ENCODE measurements at places on chromosomes 5 and 9. TPM values are rescaled to one million over a fixed set of nuclear protein-coding genes. Genes with fewer than 3 reads are reported as not detected.
A peak's percentile ranks its signal among the peaks of the same experiment; 100 is the strongest.

The SLC46A2 gene
- not detected for polyA plus RNA-seq

GRCh38 chr9:121707477-121708424 is 56.3 kb downstream of the DAB2IP start:
- no peaks in the 10 kb centered on the region for H3K27me3 ChIP-seq
- H3K36me3 ChIP-seq, result no peaks in the 10 kb centered on the region
- H3K27ac ChIP-seq, result no peak overlapping the region
- H3K4me1 ChIP-seq, result peaks cover 54% of the 10 kb centered on the region
- H3K4me3 ChIP-seq, result no peak overlapping the region

- DNase-seq, result no peak
- H3K36me3 ChIP-seq, result no peaks in the 10 kb centered on the region
- H3K4me1 ChIP-seq, result peaks cover 13% of the 10 kb centered on the region
- H3K27ac ChIP-seq, result no peak overlapping the region
- no peak overlapping the region for H3K4me3 ChIP-seq
Observed at GRCh38 chr5:141003791-141004611, 37.7 kb downstream of the PCDHAC2 start.

DNA sequence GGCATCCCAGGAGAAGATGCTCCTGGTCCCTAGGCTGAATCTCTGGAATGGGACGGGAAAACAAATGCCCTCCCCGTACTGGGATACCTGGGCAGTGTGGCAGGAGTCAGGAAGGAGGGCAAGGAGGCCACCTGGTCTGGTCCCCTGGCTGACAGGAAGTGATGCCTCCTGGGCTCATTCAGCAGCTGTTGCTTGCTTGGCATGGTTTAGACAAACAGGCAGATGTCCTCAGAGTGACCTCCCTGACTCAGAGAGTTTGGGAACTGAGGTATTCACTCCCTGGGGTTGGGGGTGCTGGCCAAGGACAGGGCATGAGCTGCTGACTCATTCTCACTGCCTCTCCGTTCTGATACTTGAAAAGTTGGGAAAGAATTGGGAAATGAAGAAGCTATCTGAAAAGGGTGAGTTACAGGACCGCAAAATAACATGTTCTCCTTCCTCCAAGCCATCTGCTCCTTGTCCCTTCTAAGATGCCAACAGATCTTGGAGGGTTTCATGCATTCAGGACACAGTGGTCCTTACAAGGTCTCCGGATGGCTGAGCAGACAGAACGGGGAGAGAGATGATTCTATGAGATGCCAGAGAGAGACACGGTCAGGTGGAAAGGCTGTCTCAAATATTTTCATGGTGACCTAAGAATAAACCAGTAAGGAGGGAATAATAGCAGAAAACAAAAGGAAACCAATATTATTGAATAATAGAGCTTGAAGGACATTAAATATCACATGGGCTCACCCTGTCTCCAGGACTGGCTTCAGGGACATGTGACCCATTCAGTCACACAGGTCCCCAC is 534.5 kb downstream of the BNC2 start:
- no peak overlapping the region for H3K4me3 ChIP-seq
- DNase-seq, result peak; percentile 93
- H3K4me1 ChIP-seq, result no peaks in the 10 kb centered on the region
- no peaks in the 10 kb centered on the region for H3K27me3 ChIP-seq

DNA sequence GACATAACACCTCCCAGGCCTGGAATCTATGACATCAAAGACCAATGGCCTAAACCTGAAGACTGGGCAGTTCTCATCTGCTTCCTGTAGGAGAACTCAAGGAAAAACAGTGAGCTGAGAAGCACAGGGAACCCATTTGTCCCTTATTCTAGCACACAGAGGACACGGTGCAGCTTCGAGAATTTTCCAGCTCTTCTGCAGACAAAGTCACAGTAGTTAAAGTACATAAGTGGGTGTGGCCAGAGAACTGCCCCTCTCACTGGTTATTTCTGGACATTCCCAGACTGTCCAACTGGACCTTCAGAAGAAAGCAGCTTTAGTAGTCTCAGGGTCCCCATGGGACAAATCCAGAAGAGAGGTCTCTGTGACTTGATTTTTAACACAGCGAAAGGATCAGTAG is 114.6 kb downstream of the KLHL3 start:
- no peak for DNase-seq
- H3K27ac ChIP-seq, result no peak overlapping the region

The PCA3 gene
- polyA plus RNA-seq, result 0.60 TPM

GRCh38 chr5:126863402-126863801 is 86.5 kb downstream of the LMNB1 start:
- no peak overlapping the region for H3K27ac ChIP-seq
- H3K27me3 ChIP-seq, result no peaks in the 10 kb centered on the region
- no peak for DNase-seq
- H3K4me1 ChIP-seq, result no peaks in the 10 kb centered on the region
- no peak overlapping the region for H3K4me3 ChIP-seq

The ERAP2 gene
- polyA plus RNA-seq, result 0.60 TPM

GRCh38 chr5:38555354-38556087 is 925 bp downstream of the LIFR start:
- no peaks in the 10 kb centered on the region for H3K27me3 ChIP-seq
- no peaks in the 10 kb centered on the region for H3K36me3 ChIP-seq
- DNase-seq, result no peak
- no peaks in the 10 kb centered on the region for H3K4me1 ChIP-seq

GRCh38 chr5:116738239-116738614 is 163.6 kb upstream of the SEMA6A start:
- no peaks in the 10 kb centered on the region for H3K27me3 ChIP-seq
- H3K36me3 ChIP-seq, result no peaks in the 10 kb centered on the region
- no peak overlapping the region for H3K27ac ChIP-seq

The TRIM32 gene
- polyA plus RNA-seq, result 5.5 TPM

- no peaks in the 10 kb centered on the region for H3K27me3 ChIP-seq
- no peak overlapping the region for H3K4me3 ChIP-seq
- DNase-seq, result no peak
- H3K27ac ChIP-seq, result no peak overlapping the region
- no peaks in the 10 kb centered on the region for H3K36me3 ChIP-seq
Observed at GRCh38 chr5:173795601-173796000, 92.5 kb upstream of the CPEB4 start.

The CXCL14 gene
- 56.7 TPM for polyA plus RNA-seq

The SLC4A9 gene
- polyA plus RNA-seq, result not detected

DNA sequence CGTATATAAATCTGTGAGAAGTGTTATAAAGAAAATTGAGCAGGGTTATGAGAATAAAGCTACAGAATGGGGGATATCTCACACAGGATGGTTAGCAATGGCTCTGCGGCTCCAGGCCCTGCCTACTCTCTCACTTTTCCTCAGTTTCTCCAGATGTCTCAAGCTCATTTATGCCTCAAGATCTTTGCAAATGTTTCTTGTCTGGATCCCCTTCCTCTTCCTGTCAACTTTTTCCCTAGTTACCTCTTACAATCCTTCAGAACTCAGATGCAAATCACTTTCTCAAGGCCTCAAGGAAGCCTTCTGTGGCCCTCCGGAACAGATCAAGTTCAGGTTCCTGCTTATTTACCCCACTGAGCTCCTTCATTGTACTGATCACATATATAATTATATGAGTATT is 386.4 kb downstream of the RAB3C start:
- no peak overlapping the region for H3K27ac ChIP-seq
- H3K4me3 ChIP-seq, result no peak overlapping the region
- H3K4me1 ChIP-seq, result peaks cover 8% of the 10 kb centered on the region
- DNase-seq, result no peak

The GRXCR2 gene
- polyA plus RNA-seq, result not detected

GRCh38 chr9:81182431-81182830 is 506.9 kb downstream of the TLE1 start:
- no peaks in the 10 kb centered on the region for H3K36me3 ChIP-seq
- H3K27me3 ChIP-seq, result no peaks in the 10 kb centered on the region

GRCh38 chr5:6705088-6705487 is 8.1 kb upstream of the TENT4A start:
- peak overlapping the region; percentile 84 for H3K27ac ChIP-seq
- peaks cover 28% of the 10 kb centered on the region for H3K4me1 ChIP-seq
- no peaks in the 10 kb centered on the region for H3K27me3 ChIP-seq
- no peaks in the 10 kb centered on the region for H3K36me3 ChIP-seq
- H3K4me3 ChIP-seq, result no peak overlapping the region

- H3K27ac ChIP-seq, result no peak overlapping the region
- H3K4me1 ChIP-seq, result no peaks in the 10 kb centered on the region
- H3K4me3 ChIP-seq, result no peak overlapping the region
- H3K36me3 ChIP-seq, result no peaks in the 10 kb centered on the region
- DNase-seq, result no peak
Observed at GRCh38 chr5:116632890-116633289, 58.3 kb upstream of the SEMA6A start.

- H3K27me3 ChIP-seq, result no peaks in the 10 kb centered on the region
- no peaks in the 10 kb centered on the region for H3K4me1 ChIP-seq
- H3K36me3 ChIP-seq, result no peaks in the 10 kb centered on the region
Observed at GRCh38 chr5:134255418-134256150, 29.7 kb upstream of the PPP2CA start.

DNA sequence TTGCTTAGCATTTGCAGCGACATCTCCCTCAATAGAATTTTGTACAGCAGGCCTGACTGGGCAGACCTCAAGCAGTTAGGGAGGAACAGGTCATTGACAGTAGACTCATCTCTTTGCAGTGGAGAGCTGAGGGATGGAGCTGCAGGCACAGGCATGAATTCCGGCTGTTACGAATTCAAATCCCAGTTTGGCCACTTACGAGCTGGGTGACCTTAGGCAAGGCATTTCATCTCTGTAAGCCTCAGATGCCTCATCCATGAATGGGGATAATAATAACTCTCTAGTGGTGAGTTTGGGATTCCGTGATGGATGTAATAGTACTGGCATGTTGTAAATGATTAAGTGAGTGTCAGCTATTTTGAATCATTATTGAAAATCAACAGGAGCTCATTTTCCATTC is 195.3 kb downstream of the SEMA6A start:
- no peaks in the 10 kb centered on the region for H3K4me1 ChIP-seq
- no peaks in the 10 kb centered on the region for H3K27me3 ChIP-seq
- no peak for DNase-seq
- no peak overlapping the region for H3K4me3 ChIP-seq
- no peak overlapping the region for H3K27ac ChIP-seq

- DNase-seq, result no peak
- no peak overlapping the region for H3K4me3 ChIP-seq
- no peaks in the 10 kb centered on the region for H3K4me1 ChIP-seq
- H3K27ac ChIP-seq, result no peak overlapping the region
- H3K27me3 ChIP-seq, result peaks cover 5% of the 10 kb centered on the region
Observed at GRCh38 chr9:78448960-78449673, 152.2 kb downstream of the PSAT1 start.

The C5orf63 gene
- polyA plus RNA-seq, result 6.4 TPM

GRCh38 chr9:97752274-97752673 is 55.1 kb upstream of the XPA start:
- H3K27ac ChIP-seq, result no peak overlapping the region
- no peak for DNase-seq
- H3K36me3 ChIP-seq, result no peaks in the 10 kb centered on the region
- no peaks in the 10 kb centered on the region for H3K4me1 ChIP-seq
- no peak overlapping the region for H3K4me3 ChIP-seq
- H3K27me3 ChIP-seq, result no peaks in the 10 kb centered on the region

DNA sequence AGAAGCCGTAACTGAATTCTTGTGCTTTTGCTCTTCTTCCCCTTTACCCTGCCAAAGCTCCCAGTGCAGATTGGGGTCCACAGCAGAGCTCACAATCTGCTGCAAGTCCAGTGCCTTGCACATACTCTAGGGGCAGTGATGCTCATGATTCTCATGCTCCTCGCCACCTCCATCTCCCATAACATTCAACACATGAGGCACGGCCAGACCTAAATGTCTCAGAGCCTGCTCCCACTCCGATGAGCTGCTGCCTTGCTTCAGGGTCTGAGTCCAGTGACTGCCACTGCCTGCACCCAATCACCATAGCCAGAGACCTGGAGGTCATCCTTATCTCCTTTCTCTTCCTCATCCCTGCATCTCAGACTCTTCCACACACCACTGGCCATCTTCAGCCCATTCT is 10.5 kb downstream of the CSF1R start:
- H3K27ac ChIP-seq, result no peak overlapping the region
- DNase-seq, result no peak

DNA sequence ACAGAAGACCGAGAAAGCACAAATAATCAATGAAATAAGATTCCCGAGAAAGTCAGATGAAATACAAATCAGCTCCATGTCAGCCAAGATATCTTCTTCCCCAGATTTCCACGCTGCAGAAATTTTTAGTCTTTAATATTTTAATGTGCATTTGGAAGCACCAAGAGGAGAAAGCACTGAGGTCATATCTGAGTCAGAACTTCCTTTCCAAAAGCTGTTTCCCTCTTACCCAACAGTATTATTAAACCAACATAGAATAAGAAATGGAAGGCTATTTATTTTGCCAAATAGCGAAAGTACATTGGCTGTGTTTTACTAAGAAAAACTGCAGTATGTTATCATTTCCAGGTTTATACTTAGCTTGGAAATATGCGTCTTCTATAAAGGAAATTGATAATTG is 772.1 kb upstream of the CDH9 start:
- H3K4me3 ChIP-seq, result no peak overlapping the region
- H3K4me1 ChIP-seq, result no peaks in the 10 kb centered on the region
- DNase-seq, result no peak
- no peak overlapping the region for H3K27ac ChIP-seq
- H3K27me3 ChIP-seq, result no peaks in the 10 kb centered on the region

DNA sequence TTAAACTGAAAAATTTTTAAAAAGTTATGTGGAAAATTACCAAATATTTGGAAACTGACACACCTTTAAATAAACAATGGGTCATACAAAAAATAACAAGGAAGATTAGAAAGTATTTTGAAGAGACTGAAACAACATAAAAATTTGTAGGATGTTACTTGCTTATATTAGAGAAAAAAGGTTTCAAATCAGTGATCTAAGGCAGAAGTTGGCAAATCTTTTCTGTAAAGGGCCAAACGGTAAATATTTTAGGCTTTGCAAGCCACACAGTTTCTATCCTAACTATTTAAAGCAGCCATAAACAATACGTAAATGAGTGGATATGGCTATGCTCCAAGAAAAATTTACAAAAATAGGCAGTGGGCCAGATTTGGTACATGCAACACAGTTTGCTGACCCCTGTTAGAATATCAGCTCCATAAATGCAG is 81.3 kb downstream of the OXCT1 start:
- peaks cover 51% of the 10 kb centered on the region for H3K4me1 ChIP-seq
- H3K27ac ChIP-seq, result peak overlapping the region; percentile 47
- H3K36me3 ChIP-seq, result no peaks in the 10 kb centered on the region
- no peak for DNase-seq
- no peaks in the 10 kb centered on the region for H3K27me3 ChIP-seq
- no peak overlapping the region for H3K4me3 ChIP-seq

The VCAN gene
- polyA plus RNA-seq, result 0.69 TPM

DNA sequence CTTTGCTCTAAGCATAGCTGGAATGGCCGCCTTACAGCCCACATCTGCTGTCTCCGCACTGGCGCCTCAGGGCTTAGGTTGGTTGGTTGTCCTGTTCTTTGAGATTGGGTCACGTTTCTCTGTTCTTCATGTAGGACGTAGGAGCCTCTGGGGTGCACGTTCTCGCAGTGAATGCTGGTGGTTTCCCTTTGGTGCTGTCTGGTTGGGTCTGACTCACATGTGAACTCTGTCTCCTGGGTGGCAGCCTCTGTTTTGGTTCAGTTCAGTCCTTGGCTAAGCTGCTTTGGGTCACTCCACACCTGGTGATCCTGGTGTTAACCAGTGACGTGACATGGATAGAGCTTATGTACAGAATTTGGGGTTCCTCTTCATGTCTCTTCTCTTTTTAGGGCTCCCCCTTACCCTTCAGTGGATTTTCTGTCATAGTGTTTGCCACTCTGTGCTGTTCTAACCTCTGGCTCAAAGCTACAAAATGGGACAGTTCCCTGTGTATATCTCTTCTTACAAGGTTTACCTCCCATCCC is 12.6 kb upstream of the LPCAT1 start:
- DNase-seq, result peak; percentile 60
- H3K27me3 ChIP-seq, result no peaks in the 10 kb centered on the region
- H3K4me1 ChIP-seq, result no peaks in the 10 kb centered on the region
- no peak overlapping the region for H3K4me3 ChIP-seq

All from sigmoid colon (tissue), 7 donors.